CD4-positive, CD25-positive, alpha-beta regulatory T cell (primary cell): ENCODE measurements at places on chromosomes 6 and 20. TPM values are rescaled to one million over a fixed set of nuclear protein-coding genes. Genes with fewer than 3 reads are reported as not detected.

Gene EGFL8
- total RNA-seq: 9.9 TPM

Gene ACTR5
- total RNA-seq: 14.5 TPM

Gene MAVS
- total RNA-seq: 26.1 TPM

Gene CALHM5
- 0.10 TPM for total RNA-seq

Gene PERP
- total RNA-seq: 2.3 TPM

Gene TMEM74B
- not detected for total RNA-seq

Gene RSPH9
- 0.15 TPM for total RNA-seq

Gene MOG
- not detected for total RNA-seq

Gene LAMP5
- total RNA-seq: not detected

Gene SLC22A1
- 2.5 TPM for total RNA-seq

Gene CST1
- total RNA-seq: not detected

Gene TTK
- total RNA-seq: 1.7 TPM

Gene SMLR1
- not detected for total RNA-seq

Gene STX11
- total RNA-seq: 30.1 TPM

Gene FAM209B
- total RNA-seq: 1.3 TPM

Gene HEY2
- not detected for total RNA-seq

Gene ULBP1
- 0.64 TPM for total RNA-seq

Gene CNBD2
- total RNA-seq: 24.8 TPM

Gene MEP1A
- not detected for total RNA-seq

Gene KCNQ5
- total RNA-seq: 0.59 TPM

Gene SLC22A16
- total RNA-seq: 0.54 TPM

Gene SLC24A3
- total RNA-seq: 0.25 TPM

Gene PPP1R14C
- total RNA-seq: not detected
